ENCODE measurements at places on chromosomes 16 and 17.

- DNase-seq, result no peak
These were observed 25.7 kb downstream of the KATNB1 start for GRCh38 chr16:57761301-57761700.

DNA sequence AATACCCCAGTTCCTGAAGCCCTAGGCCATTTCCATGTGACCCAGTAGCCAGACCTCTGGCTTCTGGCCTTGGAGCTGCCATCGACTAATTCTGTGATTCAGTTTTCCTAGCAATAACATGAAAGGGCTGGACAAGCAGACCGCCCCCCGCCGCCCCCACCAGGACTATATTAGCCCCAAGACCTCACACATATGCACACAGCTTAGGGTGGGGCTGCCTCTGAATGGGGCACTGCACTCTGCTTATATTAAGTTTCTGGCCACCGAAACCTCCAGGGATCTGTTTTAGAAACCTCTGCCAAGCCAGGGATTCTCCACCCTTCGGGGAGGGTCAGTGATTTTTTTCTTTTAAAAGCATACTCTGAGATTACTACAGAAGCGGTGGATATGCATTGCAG lies 2.3 kb downstream of the RAB11FIP4 start:
- no peak for DNase-seq

DNA sequence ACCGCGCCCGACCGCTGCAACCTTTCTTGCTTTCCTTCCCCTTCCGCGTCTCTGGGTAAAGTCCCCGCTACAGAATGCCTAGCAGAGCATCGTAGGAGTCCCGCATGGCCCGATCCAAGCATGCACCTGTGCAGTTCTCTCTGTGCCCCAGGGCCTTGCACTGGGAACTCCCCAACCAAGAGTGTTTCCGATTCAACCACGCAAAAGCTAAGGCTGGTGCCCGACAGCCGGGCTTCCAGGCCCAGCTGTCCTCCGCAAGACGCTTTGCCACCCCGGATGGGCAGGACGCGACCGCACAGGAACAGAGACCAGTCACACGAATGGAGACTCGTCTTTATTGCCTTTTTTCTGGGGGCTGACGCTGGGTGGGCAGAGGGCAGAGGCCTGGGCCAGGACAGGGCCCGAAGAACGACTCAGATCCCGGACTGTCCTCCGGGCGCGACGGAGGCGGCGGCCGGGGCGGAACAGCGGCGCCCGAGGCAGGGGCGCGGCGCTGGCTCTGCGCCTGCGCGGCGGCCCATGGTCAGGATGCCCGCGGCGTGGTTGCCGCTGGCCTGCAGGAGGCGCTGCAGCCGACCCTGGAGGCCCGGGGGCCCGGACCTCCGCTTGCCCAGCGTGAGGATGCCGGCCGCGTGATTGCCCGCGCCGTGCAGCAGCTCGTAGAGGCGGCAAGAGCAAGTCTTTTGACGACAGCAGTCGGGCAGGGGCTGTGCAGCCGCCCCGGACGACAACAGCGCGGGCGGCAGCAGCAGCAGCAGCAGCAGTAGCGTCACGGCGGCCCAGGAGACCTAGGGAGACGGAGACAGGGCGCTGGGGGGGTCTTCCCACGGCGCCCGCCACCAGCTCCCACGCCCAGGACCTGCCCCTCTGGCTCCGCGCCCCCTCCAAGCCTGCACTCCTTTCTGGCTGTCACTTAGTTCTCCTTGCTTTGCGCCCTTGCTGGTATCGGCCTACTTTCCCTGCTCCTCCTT lies 1.2 kb downstream of the HCRT start:
- DNase-seq, result peak; percentile 54

DNA sequence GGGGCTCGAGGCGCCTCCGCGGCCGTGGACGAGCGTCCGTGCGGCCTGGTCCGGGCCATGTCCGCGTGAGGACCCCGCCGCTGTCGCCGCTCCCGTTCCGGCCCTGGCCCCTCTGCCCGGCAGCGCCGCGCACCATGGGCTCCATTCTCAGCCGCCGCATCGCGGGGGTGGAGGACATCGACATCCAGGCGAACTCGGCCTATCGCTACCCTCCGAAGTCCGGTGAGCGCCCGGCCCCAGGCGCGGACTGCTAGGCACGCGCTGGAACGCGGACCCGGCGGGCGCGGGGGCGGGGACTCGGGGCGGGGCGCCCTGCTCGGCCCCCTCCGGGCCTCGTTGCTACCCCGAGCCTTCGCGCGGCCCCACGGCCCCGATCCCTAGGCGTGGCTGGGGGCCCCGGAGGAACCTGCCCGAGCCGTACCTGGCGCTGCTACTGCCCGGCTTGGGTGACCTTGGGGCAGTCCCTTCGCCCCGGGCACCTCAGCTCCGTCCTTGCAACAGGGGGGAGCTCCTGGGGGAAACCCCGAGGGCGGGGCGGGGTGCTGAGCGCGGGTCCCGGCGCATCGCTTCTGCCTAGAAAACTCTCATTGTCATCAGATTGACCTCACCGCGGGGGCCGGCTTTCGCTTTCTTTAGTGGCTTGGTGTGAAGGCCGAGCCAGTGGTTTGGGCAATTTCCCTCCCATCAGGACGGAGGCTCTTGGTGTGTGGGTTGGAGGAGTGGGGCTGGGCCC lies 367 bp downstream of the MGRN1 start:
- DNase-seq, result peak; percentile 46

DNA sequence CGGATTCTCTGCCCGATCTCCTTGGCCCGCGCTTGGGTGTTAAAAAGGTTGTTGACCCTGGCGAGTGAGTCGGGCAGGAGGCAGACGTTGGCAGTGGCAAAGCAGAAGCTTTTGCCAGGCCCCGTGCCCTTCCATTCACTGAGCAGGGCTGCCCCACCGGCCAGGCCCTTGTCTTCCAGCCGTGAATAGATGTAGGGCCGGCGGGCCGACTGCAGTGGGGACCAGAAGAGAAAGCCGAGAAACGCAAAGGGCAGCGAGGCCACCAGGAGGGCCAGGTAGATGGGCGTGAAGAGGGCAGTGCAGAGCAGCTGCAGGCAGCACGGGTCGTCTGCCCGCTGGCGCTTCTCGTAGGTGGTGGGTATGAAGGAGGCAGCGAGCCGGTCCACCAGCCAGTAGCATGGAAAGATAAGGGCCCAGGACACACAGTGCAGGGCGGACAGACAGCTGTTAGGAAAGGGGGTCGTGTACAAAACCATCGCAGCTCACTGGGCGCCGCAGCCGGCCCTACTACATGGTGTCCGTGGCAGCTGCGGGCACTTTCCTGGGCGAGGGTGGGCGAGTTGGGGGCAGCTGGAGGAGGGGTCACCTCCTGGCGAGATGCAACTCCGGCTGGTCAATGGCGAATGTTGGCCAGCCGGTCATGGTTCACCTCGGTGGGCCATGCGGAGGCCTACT lies 61.0 kb downstream of the PRMT7 start:
- no peak for DNase-seq

DNA sequence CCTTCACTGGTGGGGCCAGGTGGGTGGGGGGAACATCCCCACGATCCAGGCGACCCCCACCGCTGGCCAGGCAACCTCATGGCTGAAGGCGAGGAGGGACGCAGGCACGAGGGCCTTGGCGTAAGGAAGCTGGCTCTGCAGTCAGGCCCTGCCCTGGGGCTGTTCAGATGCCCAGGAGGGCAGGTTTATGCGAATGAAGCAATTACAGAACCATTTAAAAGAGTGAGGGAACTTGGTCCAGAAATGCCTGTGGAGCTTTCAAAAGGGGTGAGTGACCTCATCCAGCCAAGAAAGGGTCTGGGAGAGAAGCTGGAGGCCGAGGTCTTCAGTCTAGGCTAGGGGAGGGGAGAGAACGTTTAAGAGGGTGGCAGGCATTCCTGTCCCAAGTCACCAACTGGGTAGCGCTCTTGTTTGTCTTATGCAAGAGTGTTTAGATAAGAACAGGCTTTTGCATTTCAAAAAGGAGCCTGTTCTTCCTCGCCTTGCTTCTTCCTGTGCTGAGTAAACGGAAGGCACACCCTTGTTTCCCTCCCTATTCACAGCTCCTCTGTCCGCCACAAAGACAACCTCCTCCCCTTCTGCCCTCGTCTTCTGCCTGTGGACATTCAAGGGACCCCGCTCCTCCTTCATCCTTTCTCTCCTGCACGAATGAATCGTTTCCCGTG lies 183.5 kb upstream of the SDK2 start:
- DNase-seq, result no peak

DNA sequence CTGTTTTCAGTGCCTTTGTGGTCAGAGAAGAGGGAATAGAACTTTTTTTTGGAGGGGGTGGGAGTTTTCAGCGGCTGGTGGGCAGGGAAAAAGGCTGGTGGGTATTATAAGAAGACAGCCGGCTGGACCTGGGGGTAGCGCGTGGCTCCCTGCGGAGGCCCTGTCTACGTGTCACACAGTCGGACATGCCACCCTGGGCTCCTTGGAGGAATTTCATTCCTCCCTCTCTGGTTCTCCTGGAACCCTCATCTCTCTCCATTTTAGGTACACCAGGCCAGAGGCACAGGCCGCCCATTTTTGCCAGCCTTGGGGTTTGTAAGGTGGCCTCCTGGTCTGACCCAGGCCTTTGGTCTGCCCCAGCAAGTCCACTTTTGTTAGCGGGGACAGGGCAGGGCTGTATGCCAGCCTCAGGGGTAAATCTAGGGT lies 908 bp downstream of the FKBP10 start:
- DNase-seq, result no peak

GRCh38 chr16:75244225-75244809 lies 7.1 kb downstream of the BCAR1 start:
- no peak for DNase-seq

- no peak for DNase-seq
These were observed 45.3 kb upstream of the ZCCHC14 start for GRCh38 chr16:87538160-87538559.

- DNase-seq, result no peak
These were observed 26.8 kb upstream of the CBFA2T3 start for GRCh38 chr16:89003831-89004208.

GRCh38 chr16:82301146-82301755 lies 131.2 kb upstream of the MPHOSPH6 start:
- no peak for DNase-seq

GRCh38 chr17:2070241-2071023 lies 15.5 kb downstream of the HIC1 start:
- no peak for DNase-seq

- DNase-seq, result no peak
These were observed 121.9 kb upstream of the PLCG2 start for GRCh38 chr16:81657224-81657623.

DNA sequence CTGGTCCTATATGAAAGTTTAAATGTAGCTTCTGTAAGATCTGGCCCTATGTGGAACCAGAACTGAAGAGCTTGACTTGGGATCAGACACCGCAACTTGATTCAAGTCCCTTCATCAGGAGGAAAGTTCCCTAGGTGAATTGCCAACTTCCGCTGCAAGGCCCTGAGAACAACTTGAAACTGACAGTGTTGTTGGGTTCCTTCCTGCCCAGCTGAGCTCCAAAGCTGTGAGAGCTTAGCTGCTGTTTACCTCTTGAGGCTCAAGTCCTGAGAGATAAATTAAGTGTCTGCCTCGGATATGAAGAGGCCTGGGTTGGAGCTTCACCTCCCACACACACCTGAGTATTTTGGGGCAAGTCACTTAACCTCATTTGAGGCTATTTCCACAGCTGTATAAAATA lies 44.7 kb downstream of the REXO5 start:
- no peak for DNase-seq

DNA sequence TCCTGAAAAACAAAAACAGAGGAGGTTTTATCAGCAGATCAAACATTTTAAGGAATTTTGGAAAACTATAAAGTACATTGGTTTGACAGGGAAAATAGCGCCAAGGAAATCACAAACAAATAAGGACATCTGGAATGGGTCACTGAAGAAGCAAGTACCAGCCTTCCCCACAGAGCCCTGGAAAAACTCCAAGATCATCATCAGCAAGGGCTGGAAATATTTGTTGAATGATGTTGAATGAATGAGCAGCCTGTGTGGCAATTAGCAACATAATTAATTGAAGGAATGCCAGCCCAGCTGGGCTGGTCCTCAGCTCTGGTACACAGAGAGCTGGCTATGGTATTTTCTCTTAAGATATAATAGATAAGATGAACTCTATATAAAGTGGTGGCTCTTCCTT lies 290.4 kb downstream of the HS3ST3A1 start:
- DNase-seq, result no peak

DNA sequence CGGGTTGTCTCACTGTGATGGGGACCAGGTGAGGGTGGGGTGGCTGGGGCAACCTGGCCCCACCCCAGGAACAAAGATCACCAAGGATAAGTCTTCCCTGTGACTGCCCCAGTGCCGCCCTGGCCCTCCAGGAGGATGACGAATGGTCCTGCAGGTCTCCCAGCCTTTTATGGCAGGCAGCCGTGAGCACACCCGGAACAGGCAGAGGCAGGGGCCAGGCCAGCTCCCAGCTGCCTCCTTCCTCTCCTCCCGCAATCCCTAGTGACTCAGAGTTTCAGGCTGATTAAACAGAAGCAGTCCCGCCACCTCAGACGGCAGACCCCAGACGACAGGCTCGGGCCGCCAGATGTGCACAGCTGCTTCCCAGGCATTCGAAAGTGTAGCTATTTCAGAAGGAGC lies 13.3 kb downstream of the JUP start:
- no peak for DNase-seq

- no peak for DNase-seq
These were observed 18.0 kb downstream of the N4BP1 start for GRCh38 chr16:48591976-48592375.

DNA sequence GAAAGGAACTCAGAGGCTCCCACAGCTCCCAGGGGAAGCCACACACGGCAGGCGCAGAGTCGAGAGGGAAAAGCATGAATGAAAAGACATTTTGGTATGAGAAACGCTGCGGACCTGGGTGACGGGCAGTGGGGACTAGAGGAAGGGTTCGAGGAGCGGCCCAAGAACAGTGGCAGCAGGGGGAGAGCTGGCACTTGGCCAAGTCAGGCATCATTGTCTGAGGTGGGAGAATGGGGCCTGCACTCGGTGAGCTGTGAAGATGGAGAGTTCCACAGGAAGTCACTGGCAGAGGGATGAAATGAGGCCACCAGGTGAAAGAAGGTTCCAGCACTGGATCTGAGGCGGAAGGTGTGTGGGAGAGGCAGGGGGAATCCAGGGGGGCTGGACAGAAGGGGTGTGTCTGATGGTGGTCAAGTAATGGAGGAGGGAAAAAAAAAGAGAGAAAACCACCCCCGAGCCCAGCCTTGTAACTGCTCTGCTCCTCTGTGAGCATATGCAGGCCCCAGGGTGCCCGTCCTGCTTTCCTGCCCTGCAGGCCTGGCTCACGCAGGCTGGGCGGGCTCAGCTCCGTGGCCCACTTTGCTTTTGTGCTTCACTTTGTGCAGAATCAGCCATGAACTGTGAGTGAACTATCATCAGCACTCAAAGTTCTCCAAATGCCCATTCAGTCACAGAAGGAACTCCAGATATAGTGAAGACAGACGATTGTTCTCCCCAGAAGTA lies 31.8 kb downstream of the TMEM204 start:
- DNase-seq, result no peak

GRCh38 chr17:29586676-29587469 lies 2.6 kb downstream of the GIT1 start:
- no peak for DNase-seq

- no peak for DNase-seq
These were observed 2.1 kb upstream of the UBB start for GRCh38 chr17:16378636-16379282.

Data from stimulated activated CD8-positive, alpha-beta memory T cell treated with anti-CD3 and anti-CD28 coated beads, Interleukin-12 subunit alpha, Interleukin-12 subunit beta, amount 100 ng/mL, for 1 hour (primary cell).